ENCODE measurements at places on chromosomes 11 and 22.

DNA sequence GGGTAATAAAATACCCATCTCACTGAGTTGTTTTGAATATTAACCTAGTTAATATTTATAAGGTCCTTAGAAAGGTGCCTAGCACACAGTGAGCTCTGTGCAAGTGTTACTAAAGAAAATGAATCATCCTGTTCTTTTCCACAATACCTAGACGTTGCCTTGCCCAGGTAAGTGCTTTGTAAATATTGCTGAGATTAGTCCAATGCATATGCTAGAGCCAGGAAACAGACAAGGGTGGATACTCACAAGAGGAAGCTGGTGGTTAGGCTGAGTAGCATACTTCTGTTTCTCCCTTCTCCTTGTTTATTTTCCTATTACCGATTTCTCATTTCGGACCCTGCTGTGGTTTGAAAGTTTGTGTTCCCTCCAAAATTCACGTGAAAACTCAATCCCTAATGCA is 58.1 kb upstream of the BARX2 start:
- DNase-seq, result no peak

GRCh38 chr11:11504071-11504470 is 117.7 kb downstream of the GALNT18 start:
- no peak for DNase-seq

DNA sequence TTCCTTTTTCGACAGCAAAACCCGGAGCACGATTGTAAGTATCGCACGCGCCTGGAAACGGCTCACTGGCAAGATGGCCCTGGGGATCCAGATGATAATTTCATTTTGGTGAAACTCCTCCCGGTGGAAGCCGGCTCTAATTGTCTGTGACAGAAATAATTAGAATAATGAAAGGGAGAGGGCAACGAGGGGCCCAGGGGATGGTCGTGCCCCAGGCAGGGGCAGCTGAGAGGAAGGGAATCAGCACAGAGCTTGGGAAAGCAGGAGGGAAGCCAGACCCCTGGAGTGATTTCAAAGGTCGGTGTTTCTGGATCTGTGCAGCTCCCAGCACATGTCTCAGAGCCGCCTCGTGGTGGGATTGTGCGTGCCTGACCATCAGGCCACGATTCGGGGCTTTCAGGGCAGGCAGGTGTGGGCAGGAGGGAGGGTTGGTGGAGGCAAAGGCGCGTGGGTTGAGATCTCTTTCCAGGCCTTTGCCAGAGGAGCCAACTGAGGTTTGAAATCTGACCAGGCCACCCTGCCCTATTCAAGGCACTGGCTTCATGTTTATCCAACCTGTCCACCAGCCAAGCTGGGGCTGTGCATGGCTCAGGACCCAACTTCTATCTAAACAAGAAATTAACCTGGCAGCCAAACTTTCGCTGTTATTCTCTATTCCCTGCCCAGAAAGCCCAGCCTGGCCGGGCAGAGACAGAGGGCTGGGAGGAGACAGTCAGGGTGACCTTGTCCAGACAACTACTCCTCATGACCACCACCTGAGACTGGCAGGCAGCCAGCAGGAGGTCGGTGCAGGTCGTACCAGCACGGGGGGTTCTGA is 27.8 kb downstream of the ANO1 start:
- DNase-seq, result no peak

GRCh38 chr11:46107408-46107718 is 13.9 kb downstream of the PHF21A start:
- DNase-seq, result no peak

DNA sequence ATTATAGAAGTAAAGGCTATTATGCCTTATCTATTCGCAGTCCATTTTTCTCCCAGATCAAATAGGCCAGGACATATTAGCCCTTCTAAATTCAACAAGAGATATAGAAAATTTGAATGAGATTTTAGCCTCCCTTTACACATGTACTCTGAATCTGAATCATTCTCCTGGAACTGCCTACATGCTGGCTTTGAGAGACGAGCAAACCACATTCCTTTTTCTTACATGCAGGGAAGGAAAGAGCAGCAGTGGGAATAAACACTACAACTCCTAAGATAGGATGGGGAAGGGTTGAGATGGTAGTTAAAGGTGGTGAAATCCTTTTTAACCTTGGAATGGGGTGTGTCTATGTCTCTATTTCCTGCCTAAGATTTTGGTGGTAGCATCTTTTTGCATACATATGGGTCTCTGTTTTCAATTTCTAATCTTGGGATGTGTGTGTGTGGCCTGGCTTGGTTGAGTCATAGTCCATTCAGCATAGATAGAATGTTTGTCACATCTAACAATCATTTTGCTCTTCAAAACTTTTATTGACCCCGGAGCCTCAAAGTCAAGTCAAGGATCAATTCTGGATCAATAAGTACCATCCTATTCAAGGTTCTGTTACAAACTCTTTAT is 11.1 kb upstream of the OOSP2 start:
- no peak for DNase-seq

GRCh38 chr11:61958590-61958989 is 8.4 kb downstream of the BEST1 start:
- DNase-seq, result no peak

DNA sequence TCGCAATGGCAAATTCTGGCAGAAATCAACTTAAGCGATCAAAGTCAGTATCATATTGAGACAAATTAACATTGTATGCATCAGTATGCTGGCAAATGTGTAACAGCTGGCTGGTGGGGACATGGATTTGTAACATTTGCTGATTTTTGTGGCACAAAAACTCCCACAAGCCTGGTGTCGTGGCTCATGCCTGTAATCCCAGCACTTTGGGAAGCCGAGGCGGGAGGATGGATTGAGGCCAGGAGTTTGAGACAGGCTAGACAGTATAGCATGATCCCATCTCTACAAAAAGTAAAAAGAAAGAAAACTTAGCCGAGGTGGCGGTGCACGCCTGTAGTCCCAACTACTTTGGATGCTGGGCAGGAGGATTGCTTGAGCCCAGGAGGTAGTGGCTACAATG is 17.6 kb upstream of the HDHD5 start:
- DNase-seq, result no peak

DNA sequence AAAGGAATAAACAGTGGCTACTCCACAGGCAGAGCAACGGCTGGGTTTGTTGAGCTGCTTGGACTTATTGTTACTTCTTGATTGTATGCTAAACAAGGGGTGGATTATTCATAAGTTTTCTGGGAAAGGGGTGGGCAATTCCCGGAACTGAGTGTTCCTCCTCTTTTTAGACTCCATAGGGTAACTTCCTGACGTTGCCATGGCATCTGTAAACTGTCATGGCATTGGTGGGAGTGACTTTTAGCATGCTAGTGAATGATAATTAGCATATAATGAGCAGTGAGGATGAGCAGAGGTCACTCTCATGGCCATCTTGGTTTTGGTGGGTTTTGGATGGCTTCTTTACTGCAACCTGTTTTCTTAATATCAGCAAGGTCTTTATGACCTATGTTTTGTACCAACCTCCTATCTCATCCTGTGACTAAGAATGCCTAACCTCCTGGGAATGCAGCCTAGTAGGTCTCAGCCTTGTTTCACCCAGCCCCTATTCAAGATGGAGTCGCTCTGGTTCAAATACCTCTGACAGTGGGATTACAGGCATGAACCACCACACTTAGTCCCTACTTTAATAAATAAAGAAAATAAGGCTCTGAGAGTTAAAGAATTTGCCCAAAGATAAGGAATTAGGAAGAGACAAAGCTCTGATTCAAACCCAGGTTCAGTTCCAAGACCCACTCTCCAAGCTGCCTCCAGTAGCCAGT is 65.6 kb upstream of the CLMP start:
- DNase-seq, result no peak

DNA sequence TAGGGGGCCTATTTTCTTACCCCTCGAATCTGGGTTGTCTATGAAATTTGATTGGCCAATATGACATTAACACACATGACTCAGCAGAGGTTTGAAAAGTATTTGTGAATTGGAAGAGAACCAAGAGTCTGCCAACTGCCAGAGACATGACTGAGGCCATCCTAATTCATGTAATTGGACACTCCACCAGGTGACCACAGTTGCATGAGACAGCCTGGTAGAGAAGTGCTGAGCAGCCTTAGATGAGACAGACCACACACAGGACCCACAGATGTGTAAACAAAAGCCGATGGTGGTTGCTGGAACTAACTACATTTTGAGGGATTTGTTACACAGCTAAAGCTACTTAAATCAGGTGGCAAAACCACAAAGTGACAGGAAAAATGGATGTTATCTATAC is 855 bp upstream of the MS4A5 start:
- no peak for DNase-seq

GRCh38 chr11:130737866-130738431 is 178.3 kb downstream of the SNX19 start:
- DNase-seq, result no peak

- DNase-seq, result no peak
These were observed 36.2 kb upstream of the TTC36 start for GRCh38 chr11:118491041-118491440.

DNA sequence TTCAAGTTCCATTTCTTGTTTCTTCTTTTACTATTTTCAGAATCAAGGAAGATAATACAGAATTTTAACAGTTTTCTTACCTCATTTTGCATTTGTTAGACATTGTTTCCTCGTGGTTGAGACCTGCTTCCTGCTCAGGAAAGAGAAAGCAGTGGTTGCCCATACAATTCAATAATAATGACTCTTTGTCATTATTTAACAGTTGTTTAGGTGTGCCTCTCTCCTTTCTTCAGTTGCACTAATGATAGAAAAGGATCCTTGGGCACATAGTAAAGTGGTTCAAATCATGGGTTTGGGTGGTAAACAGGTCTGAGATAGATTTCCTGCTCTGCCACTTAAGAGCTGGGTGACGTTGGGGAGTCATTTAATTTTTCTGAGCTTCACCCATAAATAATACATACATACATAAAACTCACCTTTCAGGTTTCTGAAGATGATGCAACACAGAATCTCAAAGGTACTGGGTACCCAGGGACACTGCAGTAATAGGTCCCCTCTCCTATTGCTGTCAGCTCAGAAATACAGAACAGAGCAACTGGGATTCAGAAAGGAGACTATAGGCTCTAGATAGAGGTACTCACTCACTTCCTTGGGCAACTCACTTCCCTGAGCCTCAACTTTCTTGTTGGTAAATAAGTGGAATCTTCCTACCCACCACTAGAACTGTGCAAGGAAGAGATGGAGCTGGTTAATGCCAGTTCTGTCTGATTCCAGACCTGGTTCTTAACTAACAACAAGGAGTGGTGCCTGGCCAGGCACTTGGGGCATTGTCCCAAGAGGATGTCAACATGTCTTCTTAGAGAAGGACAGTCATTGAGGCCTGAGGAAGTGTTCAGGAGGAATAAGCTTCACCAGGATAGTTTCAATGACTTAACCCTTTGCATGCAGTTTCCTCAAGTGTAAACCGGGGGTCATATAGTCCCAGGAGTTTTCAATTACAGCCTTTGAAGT is 34.9 kb downstream of the CD44 start:
- DNase-seq, result no peak
